ENCODE measurements at places on chromosomes 3 and 15. TPM values are rescaled to one million over a fixed set of nuclear protein-coding genes. Genes with fewer than 3 reads are reported as not detected.

Gene MST1R
- 23.1 TPM for total RNA-seq

Gene SEMA6D
- total RNA-seq, result 115 TPM

Gene TMEM158
- 0.40 TPM for total RNA-seq

Gene NAALADL2
- 7.0 TPM for total RNA-seq

Gene ZNF660
- 0.54 TPM for total RNA-seq

Gene SPTSSB
- total RNA-seq, result not detected

Gene GUCA1C
- total RNA-seq, result not detected

Gene ZNF774
- 8.3 TPM for total RNA-seq

Gene TIGIT
- 0.35 TPM for total RNA-seq

Gene MAP1A
- 1.2 TPM for total RNA-seq

Gene TTLL13
- total RNA-seq, result not detected

Gene ELL3
- total RNA-seq, result 76.1 TPM

Gene SENP8
- total RNA-seq, result not detected

Gene SH3BP5
- total RNA-seq, result 16.2 TPM

Gene GOLGA8M
- 2.7 TPM for total RNA-seq

Gene POTEB2
- not detected for total RNA-seq

Gene SST
- total RNA-seq, result 97.6 TPM

Gene ADAMTS17
- total RNA-seq, result 9.6 TPM

Gene PRSS50
- not detected for total RNA-seq

Gene OXSR1
- total RNA-seq, result 49.7 TPM

Gene HGD
- 112 TPM for total RNA-seq

Gene CCDC9B
- 14.4 TPM for total RNA-seq

Gene SNTN
- total RNA-seq, result not detected

Gene CGGBP1
- 63.1 TPM for total RNA-seq

Gene GOLGA6L7
- not detected for total RNA-seq

Gene ARRDC4
- 52.8 TPM for total RNA-seq

Gene PLS1
- total RNA-seq, result 48.7 TPM

Gene CAMKV
- not detected for total RNA-seq

Gene CLDN16
- total RNA-seq, result not detected

Gene TMEM212
- not detected for total RNA-seq

Gene HYAL1
- total RNA-seq, result 5.1 TPM

Gene MYZAP
- total RNA-seq, result 2.5 TPM

Gene SNURF
- total RNA-seq, result 6.6 TPM

Gene INKA1
- not detected for total RNA-seq

Gene ARNT2
- 3.1 TPM for total RNA-seq

Gene HDDC3
- total RNA-seq, result 25.3 TPM

Gene CLRN1
- not detected for total RNA-seq

Gene POLR2M
- 141 TPM for total RNA-seq

Gene TMEM39A
- total RNA-seq, result 29.2 TPM

Gene TRPM1
- total RNA-seq, result not detected

Gene CCR3
- total RNA-seq, result not detected

Gene KNL1
- 6.6 TPM for total RNA-seq

Gene PLCL2
- total RNA-seq, result 21.8 TPM

Gene XCR1
- total RNA-seq, result not detected

Gene FBXL2
- total RNA-seq, result 1.2 TPM

Gene STOML1
- 10.9 TPM for total RNA-seq

Gene ATP13A5
- not detected for total RNA-seq

Gene ZKSCAN7
- total RNA-seq, result 5.8 TPM

Gene PARP15
- total RNA-seq, result 109 TPM

Gene CHRNB4
- not detected for total RNA-seq

Gene CACNA1D
- total RNA-seq, result 74.6 TPM

Gene PLA1A
- 0.85 TPM for total RNA-seq

Gene HDC
- 1.2 TPM for total RNA-seq
